ENCODE measurements at places on chromosomes 2 and 18.
A peak's percentile ranks its signal among the peaks of the same experiment; 100 is the strongest.

- no peak for DNase-seq
These were observed 1053.0 kb downstream of the TSN start for GRCh38 chr2:122808286-122808969.

- peak; percentile 46 for DNase-seq
These were observed 46.8 kb downstream of the RPIA start for GRCh38 chr2:88738271-88738670.

DNA sequence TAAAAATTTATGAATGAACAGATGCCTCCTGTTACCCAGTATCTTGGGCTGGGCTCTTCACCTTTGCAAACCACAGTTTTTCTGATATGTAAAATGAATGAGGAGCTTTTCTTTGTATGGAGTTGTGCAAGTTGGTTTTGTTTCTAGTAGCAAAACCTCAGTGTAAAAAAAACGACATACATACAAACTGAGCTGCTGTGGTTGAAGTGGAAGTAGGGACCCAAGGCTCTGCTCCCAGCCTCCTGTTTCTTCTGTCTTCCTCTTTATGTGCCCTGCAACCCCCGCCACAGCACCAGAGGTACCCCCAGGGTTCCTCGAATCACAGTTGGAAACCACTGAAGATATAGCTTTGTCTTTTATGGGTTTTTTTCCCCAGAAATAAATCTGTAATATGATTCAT is 118.1 kb downstream of the MYO1B start:
- no peak for DNase-seq

DNA sequence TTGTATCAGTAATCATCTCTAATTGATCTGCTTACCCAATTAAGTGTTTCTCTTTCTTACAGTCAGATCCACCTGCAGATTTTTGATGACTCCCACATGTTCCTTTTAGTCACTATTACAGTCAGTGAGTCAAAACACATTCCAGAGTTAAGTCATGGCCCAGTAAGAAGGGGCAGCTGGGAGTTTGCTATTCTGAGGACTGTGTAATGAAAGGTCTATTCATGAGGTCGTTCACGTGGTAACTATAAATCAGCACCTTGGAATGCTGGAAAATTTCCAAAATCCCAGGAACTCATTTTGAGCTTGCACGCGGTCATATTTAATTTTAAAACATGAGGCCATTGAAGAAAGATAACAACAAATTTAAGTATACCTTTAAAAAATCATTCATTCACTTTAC is 252.5 kb downstream of the XIRP2 start:
- peak; percentile 99 for DNase-seq

DNA sequence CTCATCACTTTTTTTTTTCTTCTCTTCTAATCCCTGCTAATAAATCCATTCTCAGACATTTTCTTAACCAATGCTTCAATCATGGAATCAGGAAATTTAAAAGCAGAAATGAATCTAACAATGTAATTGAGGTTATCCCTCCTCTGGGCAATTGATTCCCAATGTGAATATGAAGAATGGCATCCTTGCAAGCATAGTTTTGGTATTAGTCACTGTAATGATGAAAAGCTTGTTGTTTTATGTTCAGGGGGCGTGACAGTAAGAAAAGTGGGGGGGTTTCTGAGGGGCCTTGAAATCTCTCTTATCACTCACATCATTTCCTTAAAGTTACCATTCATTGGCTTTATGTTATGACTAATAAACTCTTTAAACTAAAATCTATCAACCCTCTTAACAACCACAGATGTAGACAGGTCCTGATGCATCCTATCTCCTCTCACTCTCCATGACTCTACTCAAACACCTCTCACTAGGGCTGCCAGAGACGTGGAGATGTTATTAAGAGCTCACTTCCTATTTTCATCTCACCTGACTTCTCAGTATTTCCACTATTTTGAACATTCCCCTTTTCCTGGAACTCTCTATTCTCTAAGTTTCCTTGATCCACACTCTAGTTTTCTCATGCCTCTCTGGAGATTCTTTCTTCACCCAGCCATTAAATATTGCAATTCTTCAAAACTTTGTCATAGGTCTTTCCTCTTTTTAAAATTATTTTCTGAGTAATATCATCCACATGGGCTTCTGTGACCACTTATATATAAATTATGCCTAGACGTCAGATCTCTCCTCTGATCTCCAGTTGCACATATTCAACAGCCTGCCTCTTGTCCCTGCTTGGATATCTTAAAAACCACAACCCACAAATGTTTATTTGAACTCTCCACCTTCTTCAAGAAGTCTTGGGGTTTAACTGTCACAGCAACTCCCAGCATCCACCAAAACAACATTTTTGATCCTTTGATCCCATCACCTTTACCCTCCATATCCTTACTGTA is 332.9 kb downstream of the CDH2 start:
- peak; percentile 84 for DNase-seq

DNA sequence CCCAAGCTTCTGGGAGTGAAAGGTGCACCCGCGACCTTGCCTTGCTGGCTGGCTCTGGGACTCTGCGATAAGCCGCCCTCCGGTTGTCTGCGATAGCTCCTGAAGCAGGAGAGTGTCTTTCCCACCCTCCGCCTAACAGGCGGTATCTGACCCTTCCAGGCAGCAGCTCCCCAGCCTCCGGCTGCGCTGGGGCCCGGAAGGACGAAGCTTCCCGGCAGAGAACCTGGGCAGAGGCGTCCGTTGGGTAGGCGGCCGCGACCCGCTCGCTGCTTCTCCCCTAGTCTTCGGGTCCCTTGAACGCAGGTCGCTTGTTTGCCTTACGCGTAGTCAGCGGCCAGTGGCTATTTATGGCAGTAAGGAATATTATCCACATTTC is 446 bp upstream of the RHBDD1 start:
- DNase-seq = no peak

GRCh38 chr2:182522405-182522896 is 95.6 kb upstream of the PDE1A start:
- DNase-seq = no peak

DNA sequence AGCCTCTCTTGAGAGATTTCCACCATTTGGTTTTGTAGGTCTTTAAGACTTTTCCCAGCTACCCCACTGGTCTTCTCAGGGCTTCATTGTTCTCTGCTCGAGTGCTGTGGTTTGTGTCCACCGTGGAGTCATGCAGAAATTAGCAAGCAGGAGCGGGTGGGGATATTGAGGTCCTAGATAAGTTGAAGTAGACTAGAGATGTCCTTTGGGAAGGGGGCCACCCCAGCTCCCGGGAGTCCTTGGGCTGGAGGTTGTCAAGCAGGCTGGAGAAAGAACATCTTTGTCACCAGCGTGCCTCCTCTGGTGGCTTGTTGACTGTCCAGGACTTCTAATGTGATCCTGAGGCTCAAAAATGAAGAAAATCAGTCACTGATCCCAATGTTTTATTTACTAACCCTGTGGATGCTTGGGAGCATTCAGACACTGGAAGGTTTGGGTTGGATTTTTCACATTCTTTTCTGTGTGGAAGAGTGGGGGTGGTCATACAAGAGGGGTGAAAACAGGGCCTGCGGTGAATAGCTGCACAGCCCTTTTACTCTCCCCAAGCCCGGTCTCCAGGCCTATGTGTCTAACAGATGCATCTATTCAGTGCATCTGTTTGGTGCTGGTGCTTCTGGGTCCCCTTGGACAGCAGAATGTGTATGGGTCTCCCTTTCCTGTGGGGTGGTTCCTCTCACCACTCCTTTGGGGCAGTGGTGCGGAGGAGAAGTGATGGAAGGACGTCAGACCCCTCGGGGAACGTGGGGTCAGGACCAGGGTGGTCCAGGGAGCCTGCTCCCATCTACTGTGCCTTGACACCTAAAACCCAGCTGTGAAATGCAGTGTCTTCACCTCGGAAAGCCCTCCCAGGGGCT is 208.1 kb downstream of the KLHL29 start:
- no peak for DNase-seq

DNA sequence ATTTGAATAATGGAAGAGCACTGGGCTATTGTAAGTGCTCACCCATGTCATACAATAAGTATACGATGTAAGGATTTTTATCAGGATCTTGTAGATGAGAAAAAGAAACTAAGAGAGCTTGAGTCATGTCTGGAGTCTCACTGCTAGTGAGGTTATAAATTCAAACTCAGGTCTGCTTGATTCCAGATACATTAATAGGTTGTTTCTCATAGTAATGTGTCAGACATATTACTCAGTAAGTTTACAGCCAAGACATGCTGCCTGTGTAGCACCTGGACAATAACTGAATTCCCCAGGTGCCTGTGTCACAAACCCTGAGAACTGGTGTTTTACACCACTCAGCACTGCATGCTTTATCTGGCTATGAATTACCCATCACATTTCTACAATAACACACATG is 216.9 kb upstream of the LRP1B start:
- DNase-seq = no peak

GRCh38 chr2:205715831-205716525 is 33.7 kb downstream of the NRP2 start:
- DNase-seq = no peak

DNA sequence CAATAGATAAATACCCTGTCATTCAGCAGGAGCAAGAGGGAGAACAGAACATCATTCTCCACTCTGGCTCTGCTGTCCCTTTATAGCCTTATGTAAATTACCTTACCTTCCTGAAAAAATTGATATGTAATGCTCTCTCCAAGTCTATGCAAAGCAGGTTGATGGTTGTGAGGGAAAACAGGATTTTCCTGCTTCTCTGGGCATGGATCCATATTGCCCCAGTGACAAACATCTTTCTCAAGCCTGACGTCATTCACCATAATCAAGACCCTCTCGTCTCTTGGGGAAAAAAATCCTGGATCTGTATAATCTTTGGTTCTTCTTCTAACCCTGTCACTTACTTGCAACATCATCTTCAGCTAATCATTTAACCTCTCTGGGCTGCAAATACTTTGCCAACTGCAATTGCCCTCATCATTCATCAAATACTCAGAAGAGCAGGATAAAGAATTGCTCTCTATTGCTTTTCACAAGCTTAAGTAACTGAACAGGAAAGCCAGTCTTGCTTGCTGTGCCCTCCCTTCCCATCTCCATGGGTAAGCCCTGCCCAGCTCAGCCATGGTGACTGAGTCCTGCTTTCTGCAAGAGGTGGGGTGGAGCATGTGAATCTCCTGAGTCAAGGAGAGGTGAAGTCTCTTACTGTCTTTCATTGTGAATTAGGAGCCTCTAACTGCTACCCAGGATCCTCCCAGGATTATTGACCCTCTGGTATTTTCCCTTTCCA is 123.7 kb upstream of the KLF7 start:
- no peak for DNase-seq

- no peak for DNase-seq
These were observed 13.9 kb upstream of the RAB31 start for GRCh38 chr18:9694174-9694573.

GRCh38 chr2:119442226-119442619 is 10.6 kb downstream of the TMEM37 start:
- no peak for DNase-seq

DNA sequence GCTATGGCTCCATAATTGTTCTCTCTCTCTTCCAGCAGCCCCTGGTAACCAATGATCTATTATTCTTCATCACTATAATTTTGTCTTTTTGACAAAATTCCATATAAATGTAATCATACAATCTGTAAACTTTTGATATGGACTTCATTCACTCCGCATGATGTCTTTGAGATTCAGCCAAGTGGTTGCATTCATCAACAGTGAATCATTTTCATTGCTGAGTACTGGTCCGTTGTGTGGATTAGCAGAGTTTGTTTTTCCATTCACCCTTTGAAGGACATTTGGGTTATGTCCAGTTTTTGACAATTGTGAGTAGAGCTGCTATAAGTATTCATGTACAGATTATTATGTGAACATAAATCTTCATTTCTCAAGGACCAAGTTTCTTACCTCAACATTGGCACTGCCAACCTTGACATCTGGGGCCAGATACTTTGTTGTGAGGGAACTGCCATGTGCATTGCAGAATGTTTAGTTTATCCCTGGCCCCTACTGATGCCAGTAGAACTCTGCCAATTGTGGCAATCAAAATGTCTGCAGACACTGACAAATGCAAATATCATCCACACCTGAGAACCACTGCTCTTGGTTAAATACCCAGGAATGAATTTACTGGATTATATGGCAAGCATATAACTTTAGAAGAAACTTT is 48.4 kb upstream of the BCL2L11 start:
- peak; percentile 94 for DNase-seq

- no peak for DNase-seq
These were observed 618 bp upstream of the CHN1 start for GRCh38 chr2:175005733-175006264.

DNA sequence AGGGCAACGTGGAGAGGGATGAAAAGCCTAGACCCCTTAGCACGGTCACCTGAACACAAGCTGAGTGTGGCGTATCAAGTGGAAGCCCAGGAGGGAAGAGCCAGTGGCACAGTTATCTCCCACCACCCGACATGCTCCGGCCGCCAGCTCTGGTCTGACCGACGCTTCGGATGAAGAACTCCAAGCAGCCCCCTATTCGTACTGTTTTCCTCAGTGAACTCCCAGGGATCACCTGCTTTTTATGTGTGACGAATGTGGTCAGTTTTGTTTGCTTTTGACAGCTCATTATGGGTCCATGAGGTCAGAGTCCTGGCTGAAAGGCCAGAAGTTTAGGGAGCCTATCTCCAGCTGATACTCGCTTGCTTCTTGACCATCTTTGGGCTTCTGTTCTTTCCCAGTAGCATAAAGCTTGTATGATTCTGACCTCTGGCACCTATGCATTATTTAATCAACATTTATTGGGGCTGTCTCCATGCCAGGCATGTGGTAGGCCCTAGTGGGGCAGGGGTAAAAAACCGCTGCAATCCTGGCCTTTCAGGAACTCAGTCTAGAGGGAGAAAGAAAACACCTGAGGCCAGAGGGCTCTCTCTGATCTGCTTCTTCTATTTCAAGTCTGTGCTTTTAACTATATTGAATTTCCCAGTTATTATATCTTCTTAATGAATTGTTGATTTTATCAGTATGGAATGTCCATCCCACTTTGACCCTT is 33.0 kb upstream of the MRPL33 start:
- DNase-seq = no peak

DNA sequence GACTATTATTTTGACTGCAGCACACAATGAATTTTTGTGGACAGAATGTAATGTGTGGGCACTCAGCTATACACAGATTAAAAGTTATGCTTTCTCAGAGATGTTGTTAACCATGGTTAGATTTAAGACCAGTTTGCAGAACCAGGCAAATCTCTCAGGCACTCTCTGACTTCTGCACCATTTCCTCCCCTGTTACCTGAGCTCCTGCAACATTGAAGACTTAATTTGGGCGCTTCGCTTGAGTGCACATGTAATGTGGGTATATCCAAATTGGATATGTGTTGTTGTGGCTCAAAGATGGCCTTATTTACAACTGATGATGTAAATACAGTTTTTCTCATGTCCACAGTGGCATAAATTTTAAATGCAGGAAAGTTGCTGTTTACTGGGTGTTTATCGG is 469.4 kb downstream of the PTPRM start:
- DNase-seq = no peak

GRCh38 chr2:170823898-170824215 is 7.2 kb downstream of the GAD1 start:
- no peak for DNase-seq
